ENCODE measurements at places on chromosomes 16 and 17.

DNA sequence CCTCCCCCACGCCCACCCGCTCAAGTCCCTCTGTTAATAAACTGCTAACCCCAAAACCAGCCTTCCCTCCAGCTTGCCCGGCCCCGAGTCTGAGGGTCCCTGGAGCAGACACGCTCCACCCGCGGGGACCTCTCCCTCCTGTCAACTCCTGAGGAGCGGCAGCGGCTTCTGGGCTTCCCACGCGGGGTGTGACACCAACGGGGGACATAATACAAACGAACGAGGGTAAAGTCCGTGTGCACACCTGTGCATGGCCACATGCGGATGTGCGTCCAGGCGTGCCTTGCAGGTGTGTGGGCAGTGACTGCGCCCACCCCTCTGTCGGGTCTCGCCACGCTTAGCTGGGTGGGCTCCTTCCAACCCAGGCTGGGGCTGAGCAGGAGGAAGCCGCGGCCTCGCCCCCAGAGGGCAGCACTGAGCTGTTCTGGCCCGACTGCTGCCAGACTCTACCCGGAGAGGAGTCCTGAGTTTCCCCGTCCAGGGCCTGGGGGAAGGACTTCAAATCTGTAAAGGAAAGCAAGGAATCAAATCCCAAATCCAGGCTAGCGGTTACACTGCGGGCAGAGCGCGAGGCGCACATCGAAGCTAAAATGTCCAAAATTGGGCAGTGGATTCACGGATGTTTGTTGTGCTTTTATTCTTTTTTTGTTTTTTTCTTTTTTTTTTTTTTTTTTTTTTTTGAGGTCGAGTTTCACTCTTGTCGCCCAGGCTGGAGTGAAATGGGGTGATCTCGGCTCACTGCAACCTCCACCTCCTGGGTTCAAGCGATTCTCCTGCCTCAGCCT is 24.2 kb upstream of the KRT17 start:
- no peak for DNase-seq

DNA sequence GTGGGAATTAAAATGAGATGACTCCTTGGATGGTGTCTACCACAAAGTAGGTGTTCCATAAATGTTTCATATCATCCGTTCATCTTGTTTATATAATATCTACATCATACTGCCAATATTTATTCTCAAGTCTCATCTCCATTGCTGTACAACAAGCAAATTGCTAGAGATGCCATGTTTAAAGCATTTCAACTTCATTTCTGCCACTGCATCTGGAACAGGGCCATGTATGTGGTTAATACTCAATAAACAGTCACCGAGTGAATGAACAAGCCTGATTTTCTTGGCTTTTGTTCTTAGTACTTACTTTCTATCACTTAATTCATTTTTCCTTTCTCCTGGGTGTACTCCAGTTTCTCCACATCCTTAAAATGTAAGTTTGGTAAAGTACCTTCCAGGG is 107.6 kb downstream of the KCNJ2 start:
- DNase-seq = no peak

DNA sequence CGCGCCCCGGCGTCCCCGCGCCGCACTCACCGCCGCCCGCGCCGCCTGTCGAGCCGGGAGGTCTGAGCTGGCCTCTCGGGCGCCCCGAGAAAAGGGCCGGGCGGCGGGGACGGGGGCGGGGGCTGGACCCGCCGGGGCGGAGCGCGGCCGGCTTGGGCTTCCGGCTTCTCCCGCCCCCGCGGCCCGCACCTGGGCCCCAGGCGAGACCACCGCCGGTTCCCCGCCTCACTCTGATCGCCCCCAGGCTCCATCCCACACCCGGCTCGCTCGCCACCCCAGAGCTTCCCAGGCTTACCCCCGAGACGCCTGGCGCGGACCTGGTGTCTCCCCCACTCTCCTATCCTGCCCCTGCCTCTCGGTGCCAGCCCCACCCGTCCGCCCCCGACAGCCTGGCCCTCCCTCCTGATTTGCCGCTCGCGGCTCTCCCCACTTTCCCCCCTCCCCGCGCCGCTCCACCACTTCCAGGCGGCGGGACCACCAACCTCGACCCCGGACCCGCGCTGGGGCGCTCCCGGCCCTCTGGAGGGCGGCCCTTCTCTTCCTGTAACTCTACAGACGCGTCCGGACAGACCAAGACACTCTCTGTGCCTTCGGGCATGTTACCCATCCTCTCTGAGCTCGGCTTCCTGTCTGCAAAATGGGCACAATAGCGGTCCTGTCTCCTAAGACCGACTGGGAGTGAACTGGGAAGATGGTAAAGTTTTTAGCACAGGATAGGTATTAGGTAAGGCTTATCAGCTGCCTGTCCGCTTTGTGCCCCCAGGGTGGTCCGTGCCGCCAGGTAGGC is at the start of gene LITAF:
TSS of gene LITAF (minus strand) at position 64 of the 787 bp plus-strand sequence. CDS start 30,189 bp downstream, outside the sequence.
- no peak for DNase-seq

- DNase-seq = peak; percentile 36
These were observed 8.5 kb downstream of the TEKT1 start for GRCh38 chr17:6823011-6823442.

- DNase-seq = no peak
These were observed 17.1 kb upstream of the CCR7 start for GRCh38 chr17:40582328-40582901.

- no peak for DNase-seq
These were observed 87.1 kb downstream of the SLC39A11 start for GRCh38 chr17:73005360-73005759.

DNA sequence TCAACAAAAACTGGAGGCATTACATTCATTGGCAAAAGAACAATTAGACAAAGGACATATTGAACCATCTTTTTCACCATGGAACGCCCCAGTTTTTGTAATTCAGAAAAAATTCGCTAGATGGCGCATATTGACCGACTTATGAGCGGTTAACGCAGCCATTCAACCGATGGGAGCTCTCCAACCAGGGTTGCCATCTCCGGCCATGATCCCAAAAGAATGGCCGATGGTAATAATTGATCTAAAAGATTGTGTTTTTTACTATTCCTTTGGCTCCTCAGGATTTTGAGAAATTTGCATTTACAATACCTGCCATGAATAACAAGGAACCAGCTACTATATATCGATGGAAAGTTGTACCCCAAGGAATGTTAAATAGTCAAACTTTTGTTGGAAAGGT is 21.4 kb downstream of the ALOX15B start:
- peak; percentile 35 for DNase-seq

DNA sequence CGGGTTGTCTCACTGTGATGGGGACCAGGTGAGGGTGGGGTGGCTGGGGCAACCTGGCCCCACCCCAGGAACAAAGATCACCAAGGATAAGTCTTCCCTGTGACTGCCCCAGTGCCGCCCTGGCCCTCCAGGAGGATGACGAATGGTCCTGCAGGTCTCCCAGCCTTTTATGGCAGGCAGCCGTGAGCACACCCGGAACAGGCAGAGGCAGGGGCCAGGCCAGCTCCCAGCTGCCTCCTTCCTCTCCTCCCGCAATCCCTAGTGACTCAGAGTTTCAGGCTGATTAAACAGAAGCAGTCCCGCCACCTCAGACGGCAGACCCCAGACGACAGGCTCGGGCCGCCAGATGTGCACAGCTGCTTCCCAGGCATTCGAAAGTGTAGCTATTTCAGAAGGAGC is 13.3 kb downstream of the JUP start:
- peak; percentile 71 for DNase-seq

DNA sequence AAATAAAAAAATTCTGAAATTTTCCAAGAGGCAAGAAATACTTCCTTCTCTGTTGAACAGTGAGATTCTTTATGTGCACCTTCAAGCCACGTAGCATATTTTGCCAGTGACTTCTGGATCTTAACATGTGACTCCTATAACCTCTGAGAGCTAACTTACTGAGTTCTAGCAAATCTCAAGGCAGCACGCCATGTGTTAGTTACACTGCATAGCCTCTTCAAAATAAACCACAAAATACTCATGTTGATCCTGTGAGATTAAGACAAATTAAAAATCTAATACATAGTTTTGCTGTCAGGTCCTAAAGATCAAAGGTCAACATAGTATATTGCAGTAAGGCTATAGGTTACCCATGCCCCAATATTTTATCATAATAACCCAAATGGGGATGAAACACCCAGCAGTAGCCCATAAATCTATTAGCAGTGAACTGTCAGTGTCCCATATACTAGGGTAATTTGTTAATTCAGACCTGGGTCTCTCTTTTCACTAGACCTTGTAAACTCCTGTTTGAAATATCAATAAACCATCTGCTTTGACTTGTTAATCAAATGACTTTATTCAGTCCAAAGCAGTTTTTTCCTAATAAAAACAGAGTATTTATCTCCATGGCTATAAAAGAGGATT is 343.1 kb downstream of the ZFHX3 start:
- DNase-seq = no peak

DNA sequence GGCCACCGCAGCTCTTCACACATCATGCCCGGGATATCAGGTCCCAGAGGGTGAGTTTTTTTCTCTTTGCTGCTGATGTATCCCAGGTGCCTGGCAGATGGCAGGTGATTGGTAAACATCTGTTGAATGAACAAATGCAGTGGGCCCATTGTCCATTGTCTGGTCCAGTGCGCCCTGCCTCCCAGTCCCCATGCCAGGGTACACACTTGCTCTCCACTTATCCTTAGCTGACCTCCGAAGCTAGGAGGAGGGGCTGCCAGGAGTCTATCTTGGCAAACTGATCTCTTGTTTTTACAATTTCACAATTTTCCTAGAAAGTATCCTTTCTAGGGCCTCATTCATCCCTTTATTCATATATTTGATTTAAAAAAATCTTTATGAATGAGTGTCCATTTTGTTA is 196.0 kb downstream of the RAB11FIP4 start:
- DNase-seq = no peak

DNA sequence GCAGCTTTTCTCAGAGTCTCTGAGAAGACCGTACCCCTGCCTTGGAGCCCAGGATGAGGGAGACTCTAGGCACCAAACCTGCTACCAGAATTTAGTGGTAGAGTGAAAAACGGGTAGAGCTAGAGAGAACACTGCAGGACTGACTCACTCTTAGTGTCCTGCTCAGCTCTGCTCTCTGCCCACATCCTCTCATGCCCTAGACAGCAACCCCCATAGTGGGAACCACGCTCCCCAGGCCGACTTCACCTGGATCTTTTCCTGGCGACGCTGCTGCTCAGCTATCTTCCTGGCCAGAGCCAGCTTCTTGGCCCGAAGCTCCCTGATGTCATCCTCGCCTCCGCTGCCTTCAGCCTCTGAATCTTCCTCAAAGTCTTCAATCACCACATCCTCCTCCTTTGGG is 26.7 kb downstream of the HIC1 start:
- DNase-seq = no peak

GRCh38 chr16:12133729-12134128 is 157.2 kb downstream of the SNX29 start:
- DNase-seq = no peak

GRCh38 chr17:64110379-64111152 is 19.4 kb downstream of the ERN1 start:
- DNase-seq = no peak

GRCh38 chr17:16437083-16437482 is 21.7 kb downstream of the TRPV2 start:
- no peak for DNase-seq

DNA sequence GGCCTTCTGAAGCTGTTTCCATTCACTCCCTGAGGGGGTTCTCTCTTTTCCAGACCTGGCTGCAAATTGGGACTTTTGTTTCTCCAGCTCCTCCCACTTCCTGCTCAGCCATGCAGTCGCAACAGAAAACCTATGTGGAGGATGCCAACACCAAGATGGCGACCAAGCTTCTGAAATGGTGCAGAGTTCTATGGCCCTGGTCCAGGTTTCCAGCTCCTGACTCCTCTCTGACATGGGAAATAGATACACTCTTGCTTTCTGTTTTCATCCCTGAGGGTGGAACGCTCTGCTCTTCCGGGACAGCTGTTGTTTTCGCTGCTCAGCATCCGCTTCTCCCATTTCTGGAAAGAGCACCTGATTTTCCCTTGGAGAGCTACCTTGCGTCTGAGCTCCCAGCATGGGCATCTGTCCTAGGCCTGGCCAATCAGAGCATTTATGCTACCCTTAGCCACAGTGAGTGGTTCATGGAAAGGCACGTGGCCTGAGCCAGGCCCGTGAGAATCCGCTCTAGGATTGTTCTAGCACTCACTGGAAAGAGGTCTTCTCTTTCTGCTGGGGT is 8.1 kb downstream of the GPRC5B start:
- DNase-seq = no peak

- DNase-seq = no peak
These were observed 4.5 kb upstream of the GALK1 start for GRCh38 chr17:75769536-75769935.

GRCh38 chr17:76690596-76691280 is 20.0 kb downstream of the MXRA7 start:
- DNase-seq = no peak

DNA sequence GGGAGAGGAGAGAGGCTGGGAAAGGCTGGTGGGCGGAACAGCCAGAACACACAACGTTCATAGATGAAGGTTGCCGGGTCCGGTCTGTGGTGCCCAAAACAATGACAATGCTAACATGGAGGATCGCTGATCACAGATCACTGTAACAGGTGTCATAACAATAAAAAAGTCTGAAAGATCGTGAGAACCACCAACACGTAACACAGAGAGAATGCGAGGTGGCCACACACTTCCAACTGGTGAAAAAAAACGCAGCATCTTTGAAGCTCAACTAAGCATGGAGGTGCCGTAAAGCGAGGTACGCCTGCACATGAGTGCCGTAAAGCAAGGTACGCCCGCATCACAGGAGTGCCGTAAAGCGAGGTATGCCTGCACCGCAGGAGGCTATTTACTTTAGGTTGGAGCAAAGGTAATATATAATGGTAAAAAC is 42.3 kb downstream of the ABR start:
- no peak for DNase-seq

- no peak for DNase-seq
These were observed 222.3 kb downstream of the WWOX start for GRCh38 chr16:78321620-78322360.

- DNase-seq = no peak
These were observed 13.7 kb downstream of the DNAH17 start for GRCh38 chr17:78563189-78564145.

- no peak for DNase-seq
These were observed 742 bp upstream of the SLC9A5 start for GRCh38 chr16:67248073-67248400.

Data from non-pigmented ciliary epithelial cell (primary cell).